ENCODE measurements at places on chromosomes 16 and 17.
A peak's percentile ranks its signal among the peaks of the same experiment; 100 is the strongest.

GRCh38 chr16:56903866-56904265, 28.1 kb upstream of the HERPUD1 start:
- no peak for DNase-seq

DNA sequence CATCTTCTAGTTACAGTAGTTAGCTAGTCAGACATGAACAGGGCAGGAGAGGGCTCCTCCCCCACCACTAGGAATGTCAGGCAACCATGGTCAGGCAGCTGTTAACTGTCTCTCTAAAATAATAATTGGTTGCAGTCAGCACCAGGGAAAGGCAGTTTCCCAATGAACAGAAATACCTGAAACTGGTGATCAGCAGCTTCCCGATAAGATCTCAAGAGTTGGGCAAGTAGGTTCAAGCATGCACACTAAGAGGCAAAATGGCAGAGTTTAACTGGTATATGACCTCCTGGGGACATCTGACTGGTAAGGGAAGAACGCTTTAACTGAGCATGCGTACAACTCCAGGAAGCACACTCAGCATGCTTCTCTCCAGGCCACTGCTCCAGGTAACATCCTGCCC, 12.6 kb upstream of the XYLT1 start:
- DNase-seq: no peak

GRCh38 chr16:86508947-86509758, 1.2 kb upstream of the FOXF1 start:
- peak; percentile 60 for DNase-seq

- no peak for DNase-seq
Observed at GRCh38 chr16:48194828-48195556, 39.2 kb upstream of the ABCC12 start.

DNA sequence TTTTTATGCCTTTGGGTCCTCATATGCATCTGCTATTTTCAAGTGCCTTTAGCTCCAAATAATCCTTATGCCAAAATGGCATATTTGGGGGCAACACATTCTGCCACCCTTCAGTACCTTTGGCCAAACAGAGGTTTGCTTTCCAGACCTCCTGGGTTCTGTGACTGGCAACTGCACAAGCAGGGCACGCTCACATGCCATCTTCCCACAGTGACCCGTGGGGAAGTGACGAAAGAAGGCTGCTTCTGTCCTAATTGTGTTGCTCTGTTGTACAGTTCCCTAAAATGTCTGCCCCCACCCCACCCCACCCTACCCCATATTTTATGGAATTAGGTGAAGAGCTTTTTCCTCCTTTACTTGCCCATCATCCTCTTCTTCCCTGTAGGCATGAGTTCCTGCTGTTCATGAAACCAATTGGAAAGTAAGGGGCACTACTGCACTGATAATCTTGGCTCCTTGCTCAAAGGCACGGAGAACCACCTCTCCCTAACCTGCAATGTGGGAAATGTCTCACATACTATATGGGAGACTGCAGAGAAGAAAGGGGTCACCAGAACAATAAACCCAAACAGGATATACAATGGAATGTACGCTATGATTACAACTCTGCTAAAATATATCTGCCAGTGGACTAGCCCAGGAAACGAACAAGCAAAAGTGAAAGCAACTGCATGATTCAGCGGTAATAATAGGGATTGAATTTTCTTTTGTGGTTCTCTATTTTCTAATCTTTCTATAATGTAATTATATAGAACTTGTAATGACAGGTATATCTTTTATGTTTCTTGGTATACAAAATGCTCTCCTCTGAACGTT, 3.3 kb upstream of the SLFN12L start:
- peak; percentile 26 for DNase-seq

DNA sequence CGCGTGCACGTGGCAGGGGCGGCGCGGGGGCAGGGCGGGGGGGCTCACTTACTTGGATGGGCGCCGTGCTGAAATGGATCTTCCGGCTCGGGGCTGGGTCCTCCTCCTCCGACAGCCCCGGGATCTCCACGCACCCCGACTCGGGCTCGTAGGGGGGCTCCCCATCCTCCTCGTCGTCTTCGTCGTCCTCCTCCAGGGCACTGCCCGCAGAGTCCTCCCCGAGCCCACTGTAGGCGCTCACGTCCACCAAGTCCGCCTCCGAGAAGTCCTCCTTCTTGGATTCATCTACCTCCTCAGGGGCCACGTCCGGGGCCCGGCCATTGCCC, 1.4 kb downstream of the PPP1R9B start:
- no peak for DNase-seq

DNA sequence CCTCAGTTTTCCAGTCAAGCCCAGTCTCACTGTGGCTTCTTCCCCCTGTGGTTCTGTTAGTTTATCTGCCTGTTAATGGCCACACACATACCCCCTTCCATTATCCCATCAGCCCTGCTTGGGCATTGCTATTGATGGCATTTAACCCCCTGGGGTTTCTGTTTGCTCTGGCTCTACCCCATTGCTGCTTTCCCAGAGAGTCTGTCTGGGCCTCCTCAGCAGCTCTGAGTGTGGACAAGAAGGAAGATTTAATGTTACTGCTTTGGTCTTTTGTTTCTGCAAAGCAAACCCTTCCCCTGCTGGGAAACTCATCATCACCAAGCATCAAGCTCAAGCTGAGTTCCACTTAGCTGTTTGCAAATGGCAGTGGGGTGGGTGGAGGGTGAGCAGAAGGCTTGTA, 162.7 kb downstream of the CCT6B start:
- no peak for DNase-seq

DNA sequence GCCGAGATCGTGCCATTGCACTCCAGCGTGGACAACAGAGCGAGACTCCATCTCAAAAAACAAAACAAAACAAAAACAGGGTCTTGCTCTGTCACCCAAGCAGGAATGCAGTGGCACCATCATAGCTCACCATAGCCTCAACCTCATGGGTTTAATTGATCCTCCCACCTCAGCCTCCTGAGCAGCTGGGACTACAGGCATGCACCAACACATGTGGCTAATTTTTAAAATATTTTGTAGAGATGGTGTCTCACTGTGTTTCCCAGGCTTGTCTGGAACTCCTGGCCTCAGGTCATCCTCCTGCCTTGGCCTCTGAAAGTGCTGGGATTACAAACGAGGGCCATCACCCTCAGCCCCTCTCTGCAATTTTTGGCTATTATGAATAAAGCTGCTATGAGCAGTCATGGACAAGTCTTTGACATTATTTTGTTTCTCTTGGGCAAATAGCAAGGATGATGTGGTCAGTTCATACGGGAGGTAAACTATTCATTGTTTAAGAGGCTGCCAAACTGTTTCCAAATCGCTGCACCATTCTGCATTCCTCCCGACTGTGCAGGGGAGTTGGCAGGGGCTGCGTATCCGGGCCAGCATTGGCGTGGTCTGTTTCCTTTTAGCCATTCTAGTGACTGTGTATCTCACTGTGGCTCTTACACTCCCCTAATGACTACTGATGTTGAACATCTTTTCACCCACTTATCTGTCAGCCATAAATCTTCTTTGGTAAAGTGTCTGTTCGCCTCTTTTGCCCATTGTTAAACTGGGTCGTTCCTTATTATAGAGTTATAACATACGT, 21.1 kb downstream of the EIF4A3 start:
- DNase-seq: no peak

- no peak for DNase-seq
Observed at GRCh38 chr16:50599494-50599893, 51.3 kb downstream of the NKD1 start.

DNA sequence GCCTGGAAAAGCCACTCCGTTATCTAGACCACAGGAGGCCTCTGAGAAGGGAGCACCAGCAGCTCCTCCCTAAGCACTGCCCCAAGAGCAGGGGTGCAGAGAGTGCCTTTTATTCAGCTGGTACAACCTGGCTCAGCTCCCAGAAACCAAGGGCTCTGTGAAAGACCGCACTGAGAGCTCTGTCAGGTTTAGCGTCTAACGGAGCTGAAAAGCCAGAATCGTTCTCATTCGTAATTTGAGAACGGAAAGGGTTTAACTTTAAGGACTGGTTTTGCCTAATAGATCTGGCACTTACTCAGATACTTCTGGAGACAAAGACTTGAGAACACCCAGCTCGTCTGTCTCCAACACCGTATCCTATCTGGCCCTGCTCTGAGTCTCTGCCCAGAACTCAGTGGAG, 13.5 kb downstream of the MPG start:
- DNase-seq: peak; percentile 49

DNA sequence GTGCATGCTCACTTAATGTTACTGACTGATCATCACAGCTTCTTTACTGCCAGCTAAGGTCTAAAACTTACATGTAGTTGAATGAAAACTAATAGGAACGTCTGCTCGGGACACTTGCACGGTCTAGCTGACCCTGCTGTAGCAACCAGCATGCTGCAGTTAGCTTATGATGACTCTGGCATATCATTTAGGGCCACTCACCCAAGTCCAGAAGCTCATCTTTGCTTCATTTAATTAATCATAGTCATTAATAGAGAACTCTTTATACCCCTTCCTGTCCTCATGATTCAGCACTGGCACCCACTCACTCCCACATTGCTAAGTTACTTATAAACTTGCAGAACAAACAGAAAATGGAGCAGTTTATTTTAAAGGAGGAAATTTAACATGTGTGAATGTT, 136.3 kb downstream of the NLK start:
- DNase-seq: no peak

DNA sequence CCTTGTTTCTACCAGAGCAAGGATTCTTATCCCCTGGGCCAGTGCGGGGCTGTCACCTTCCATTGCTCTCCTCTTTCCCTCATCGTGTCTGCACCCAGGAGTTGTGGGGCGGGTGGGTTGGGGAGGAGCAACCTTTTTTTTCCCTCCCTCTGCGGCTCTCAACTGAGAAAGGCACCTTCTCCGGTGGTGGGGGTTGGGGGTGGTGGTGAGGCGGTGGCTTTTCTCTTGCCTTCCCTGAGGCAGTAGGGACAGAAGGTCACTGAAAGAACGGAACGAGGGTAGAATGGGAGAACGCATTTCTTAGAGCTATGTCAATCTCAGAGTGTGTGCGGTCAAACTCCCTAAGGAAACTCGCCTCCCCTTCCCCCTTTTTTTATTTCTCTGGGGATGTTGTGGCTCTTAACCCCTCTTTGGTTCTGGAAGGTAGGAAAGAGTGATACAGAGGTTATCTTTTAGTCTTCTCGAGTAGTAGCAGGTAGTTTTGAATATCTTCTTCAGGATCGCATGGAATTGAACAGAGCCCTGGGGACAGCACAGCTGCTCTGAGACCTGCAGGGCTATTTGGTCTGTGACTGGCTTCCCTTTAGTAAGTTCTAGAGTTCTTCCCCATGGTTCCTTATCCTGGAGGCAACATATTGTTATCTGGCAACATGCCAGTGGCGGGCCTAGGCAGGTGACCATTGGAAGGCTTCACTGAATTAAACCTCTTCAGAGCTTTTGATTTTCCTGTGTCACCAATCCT, 994 bp downstream of the CLTC start:
- DNase-seq: peak; percentile 48

- DNase-seq: no peak
Observed at GRCh38 chr17:10149573-10150399, 48.6 kb downstream of the GAS7 start.

- DNase-seq: no peak
Observed at GRCh38 chr16:53090286-53090590, 35.4 kb downstream of the CHD9 start.

DNA sequence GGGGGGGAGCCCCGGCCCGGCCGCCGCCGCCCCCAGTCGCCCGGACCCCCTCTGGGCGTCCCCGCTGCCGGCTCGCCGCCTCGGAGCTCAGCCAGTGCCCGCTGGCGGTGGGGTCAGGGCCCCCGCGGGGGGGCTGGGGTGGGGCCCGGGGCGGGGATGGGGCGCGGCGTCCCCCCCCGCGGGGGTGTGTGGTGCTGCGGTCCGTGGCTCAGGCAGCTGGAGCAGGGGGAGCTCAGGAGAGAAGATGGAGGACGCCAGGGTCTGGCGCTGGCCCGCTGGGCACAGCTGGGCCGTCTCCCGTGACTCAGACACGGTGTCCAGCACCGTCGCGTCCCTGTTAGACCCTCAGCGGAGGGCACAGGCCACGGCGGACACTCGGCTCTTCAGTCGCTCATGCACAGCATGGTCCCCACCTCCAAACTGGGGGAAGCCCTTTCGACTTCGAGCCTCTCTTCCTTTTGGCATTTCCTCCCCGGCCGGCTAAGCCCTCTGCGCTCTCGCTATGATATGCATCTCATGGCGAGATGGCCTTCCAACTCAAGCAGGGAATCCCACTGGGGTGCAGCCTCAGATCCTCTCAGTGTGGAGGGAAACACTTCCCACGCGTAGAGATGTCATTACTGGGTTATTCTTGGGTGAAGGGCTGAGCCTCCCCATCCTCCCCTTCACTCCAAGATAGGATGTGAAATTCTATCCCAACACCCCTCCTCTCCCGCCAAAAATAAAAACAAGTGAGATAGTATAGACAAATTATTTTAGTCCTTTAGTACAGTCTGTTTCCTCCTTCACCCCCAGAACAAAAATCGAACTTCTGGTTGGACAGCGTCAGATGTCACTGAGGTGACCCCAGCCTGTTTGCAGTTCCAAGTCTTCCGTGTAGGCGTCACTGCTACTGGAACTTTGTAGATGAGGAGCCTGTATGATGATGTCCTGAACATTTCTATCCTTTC, 522 bp upstream of the VEZF1 start:
- peak; percentile 87 for DNase-seq

- no peak for DNase-seq
Observed at GRCh38 chr16:5257462-5257861, 159.9 kb upstream of the EEF2KMT start.

DNA sequence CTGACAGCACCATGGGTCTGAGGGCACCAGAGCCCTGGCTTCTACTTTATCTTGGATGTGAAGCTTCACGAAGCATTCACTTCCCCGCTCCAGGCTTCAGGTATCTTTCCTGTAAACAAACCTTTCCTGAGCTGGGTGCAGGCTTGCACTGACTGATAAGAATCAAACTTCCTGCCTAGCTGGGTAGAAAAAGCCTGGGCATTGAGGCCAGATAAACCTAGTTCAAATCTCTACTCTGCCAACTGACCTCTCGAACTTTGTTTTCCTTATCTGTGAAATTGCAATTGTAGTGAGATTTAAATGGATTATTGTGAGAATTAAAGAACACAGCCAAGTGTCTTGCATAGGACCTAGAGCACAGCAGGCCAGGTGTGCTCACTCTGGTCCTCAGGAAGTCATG, 2.9 kb upstream of the TMEM208 start:
- no peak for DNase-seq

GRCh38 chr17:49496867-49497147, 1.7 kb downstream of the NGFR start:
- no peak for DNase-seq

GRCh38 chr17:29378500-29378899, 11.7 kb upstream of the TAOK1 start:
- no peak for DNase-seq

DNA sequence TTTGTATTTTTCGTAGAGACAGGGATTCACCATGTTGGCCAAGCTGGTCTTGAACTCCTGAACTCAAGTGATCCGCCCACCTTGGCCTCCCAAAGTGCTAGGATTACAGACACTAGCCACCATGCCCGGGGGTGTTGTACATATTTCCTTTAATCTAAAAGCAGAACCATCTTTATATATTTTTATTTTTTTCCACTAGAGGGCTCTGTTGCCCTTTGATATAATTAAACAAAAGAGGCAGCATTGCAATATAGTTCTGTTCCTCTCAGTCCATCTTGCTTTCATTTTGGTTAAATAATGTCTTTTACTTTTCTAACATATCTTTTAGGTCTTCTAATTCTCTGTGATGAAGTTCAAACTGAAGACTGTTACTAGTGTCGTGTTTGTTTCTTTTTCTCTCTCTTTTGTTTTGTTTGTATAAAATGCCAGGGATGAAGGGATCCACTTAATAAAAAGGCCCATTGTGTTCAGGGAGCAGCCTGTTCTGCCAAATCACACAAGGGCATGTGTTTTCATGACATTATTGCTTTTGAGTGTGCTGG, 23.4 kb downstream of the WWOX start:
- DNase-seq: no peak

Measured in femur (tissue), 1 donor.